ENCODE measurements at places on chromosomes 2 and 18.
A peak's percentile ranks its signal among the peaks of the same experiment; 100 is the strongest.

- no peak for DNase-seq
These were observed 167.1 kb upstream of the DOK6 start for GRCh38 chr18:69233465-69234054.

DNA sequence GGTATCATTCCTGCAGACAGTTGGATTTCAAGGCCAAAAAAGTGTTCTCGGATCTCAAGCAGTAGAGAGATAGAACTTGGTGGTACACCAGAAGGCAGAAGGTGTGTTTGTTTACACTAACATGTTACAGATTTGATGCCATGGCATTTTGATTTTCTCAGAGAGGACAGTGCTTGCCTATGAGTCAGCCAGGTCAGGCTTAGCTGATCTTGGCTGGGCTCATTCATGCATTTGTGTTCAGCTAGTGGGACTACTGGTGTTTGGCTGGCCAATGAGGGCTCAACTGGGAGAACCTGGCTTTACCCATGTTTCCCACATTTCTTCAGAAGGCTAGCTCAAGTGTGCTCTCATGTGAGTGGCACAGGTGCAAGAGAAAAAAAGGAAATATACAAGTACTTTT, 162.0 kb downstream of the C1D start:
- DNase-seq: no peak

DNA sequence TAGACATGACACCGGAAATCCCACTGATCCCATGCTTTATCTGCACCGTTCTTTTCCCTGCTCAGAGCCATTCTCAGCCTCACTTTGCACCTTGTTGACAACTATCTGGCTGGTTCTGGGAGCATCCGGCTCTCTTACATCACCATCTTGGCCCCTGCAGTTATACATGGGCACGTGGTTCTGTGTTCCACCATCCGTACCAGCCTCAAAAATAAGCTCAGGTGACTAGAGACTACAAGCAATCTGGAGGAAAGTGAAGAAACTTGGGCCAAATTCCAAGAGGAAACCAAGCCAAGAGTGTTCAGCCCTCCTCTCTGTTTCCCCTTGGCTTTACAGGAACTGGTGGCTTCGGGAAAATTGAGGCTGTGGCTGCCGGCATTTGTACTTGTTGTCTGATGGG, 244.6 kb upstream of the ACVR2A start:
- no peak for DNase-seq

- no peak for DNase-seq
These were observed 24.6 kb downstream of the THAP4 start for GRCh38 chr2:241612156-241613016.

DNA sequence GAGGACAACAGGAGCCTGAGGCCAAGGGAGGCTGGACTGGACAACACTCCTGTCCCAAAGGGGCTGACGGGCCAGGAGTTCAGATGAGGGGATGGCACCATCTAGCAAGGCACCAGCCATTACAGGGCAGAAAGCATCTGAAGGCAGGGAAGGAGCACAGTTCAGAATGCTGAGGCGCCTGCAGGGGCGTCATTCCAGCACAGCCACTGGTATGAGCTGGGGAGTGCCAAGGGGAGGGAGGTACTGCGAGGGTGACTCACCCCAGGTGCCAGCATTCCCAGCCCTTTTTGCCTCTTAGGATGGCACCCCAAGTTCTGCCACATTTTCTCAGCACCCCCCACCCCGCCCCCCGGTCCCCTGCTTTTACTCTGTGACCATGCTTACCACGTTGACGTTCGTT, 129.8 kb upstream of the EPAS1 start:
- DNase-seq: no peak

- DNase-seq: no peak
These were observed 42.3 kb downstream of the SPRED2 start for GRCh38 chr2:65390134-65390533.

DNA sequence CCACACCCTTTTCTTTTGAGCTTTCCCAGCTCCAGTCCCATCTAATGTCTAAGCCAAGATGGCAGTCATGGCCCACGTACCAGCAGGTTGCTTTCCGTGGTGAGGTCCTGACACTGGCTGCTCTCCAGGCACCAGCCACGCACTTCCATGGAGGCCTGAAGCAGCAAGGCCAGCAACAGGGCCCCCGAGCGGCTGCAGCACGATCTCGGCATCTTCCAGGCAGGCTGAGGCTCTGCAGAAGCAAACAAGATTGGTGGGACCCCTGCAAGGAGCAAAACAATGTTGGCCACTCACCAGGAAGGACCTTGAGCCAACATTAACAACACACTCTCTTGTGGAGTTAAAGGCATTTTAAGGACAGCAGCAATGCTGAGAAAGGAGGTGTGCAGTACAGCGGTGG, 3.8 kb downstream of the POMC start:
- DNase-seq: no peak

- no peak for DNase-seq
These were observed 3.6 kb downstream of the FAM124B start for GRCh38 chr2:224398289-224398688.

DNA sequence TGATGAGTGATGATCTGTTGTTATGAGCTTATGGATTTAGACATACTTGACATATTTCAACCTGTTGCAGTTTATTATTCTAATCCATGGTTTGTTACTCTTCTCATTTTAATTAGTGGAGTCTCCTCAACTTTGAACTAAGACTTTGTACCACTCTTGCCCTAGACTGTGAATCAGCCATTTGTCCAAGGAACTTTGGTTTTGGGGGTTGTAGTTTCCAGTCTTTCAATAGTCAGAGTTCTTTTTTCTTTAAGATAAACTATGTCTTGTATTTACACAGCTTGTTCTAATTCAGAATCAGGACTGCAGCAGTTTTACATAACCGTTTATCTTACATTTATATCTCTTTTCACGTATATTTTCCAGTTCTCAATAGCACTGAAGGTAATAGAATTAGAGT, 133.6 kb downstream of the GULP1 start:
- DNase-seq: no peak

DNA sequence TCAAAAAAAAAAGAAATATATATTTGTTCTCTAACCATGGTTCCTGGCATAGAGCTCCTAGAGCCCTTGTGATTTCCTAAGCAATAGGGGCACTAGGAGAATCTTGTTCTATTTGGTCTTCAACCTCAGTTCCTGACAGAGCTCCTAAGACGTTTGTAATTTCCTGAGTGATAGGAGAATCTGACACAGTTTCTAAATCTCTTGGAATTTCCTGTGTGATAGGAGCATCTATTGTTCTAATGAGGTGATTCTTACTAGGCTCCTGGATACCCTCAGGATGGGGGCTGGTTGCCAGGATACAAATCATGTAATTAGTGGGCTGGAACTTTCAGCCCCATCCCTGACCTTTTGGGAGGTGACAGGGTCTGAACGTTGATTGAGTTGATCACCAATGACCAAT, 245.8 kb downstream of the ZEB2 start:
- no peak for DNase-seq

GRCh38 chr2:70942396-70943204, 6.9 kb downstream of the ATP6V1B1 start:
- DNase-seq: no peak

DNA sequence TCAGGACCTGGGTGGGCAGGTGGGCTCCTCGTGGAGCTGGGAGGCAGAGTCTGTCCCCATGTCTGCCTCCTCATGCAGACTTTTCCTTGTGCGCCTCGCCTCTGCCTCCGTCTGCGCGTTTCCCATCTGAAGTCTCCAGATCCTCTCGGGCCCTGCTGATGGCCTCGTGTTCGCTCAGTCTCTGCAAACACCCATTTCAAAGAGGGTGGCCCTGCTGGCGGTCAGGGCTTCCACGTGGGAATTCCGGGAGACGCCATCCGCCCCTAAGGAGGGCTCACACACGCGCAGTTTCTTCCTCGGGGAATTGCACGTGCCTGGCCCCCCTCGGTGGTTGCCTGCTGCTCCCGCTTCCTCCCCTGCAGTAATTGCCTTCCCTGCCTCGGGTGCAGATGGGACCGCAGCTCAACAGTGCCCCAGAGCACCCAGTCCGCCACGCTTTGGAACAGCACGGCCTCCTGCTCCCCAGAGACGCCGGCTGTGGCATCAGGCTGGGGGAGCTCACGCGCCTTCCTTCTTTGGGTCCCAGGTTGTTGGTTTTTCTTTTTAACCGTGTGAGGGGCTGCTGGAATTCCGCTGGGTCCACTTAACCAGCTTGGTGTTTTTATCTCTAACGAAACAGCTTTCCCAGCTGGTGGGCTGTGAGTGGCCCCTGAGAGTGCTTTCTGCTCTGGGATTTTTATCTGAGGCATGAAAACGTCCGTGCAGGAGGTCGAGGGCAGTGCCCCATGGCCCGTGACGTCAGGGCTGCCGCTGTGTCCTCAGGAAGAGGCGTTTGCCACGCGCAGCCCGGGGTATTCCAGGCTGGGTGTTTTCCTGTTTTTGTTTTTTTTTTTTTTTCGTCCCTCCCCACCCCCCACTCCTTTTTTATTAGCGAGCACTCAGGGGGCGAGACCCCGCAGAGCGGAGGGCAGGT, 16.1 kb downstream of the NFATC1 start:
- no peak for DNase-seq

DNA sequence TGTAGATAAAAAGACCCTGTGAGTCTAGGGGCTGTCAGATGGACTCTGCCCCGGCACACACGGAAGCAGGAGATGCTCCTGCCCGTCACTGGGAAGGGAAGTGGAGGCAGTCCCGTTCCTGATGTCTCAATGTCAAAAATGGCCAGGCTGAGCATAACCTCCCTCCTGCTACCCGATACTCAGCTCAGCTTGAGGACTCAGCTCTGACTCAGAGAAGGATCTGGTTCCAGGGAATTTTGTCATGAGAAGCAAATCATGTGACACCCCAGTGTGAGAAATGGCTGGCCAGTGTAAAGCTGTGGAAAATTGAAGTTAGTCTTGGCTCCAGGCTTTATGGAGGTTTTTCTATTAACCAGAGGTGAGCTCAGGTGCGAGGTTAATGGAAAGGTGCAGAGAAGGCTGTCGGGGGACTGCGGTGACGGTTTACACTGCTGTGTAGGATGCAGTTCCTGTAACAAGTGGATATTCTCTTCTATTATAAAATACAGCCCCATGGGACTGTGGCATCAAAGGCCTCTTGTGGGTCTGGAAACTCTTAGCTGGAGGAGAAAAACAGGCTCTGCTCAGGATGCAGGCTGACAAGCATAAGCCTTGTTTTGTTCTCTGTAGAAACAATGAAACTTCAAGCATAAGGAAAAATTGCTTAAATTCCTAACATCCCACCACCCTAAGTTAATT, 24.7 kb upstream of the AGAP1 start:
- DNase-seq: no peak

DNA sequence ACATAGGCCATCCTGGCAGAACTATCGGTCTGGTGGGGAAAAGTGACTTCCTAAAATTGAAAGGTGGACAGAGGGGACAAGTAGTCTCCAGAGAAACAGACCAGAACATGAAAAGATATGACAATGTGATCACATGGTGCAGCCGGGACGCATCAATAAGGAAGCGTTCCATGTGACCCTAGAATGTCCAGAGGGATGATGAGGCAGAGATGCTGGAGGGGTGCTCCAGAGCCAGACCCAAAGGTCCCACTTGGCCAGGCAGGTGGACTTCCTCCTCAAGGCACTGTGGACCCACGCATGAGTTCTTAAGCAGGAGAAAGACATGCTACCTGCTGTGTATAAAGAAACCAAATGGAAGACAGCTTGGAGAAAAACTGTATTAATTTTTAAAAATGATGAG, 50.2 kb downstream of the CDH2 start:
- no peak for DNase-seq

- DNase-seq: no peak
These were observed 4.8 kb upstream of the ID2 start for GRCh38 chr2:8676921-8677645.

- no peak for DNase-seq
These were observed 77.3 kb downstream of the KLHL14 start for GRCh38 chr18:32695534-32695933.

DNA sequence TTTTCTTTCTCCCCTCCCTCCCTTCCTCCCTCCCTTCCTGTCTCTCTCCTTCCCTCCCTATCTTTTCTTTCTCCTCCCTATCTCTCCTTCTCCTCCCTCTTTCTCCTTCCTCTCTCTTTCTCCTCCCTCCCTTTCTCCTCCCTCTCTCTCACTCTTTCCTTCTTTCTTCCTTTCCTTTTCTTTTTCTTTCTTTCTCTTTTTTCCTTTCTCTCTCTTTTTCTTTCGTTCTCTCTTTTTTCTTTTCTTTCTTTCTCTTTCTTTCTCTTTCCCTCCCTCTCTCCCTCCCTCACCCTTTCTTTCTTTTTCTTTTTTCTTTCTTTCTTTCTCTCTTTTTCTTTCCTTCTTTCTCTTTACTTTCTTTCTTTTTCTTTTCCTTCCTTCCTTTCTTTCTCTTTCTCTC, 169.7 kb upstream of the LINC00305 start:
- DNase-seq: no peak

- DNase-seq: peak; percentile 86
These were observed at the start of gene COX5B for GRCh38 chr2:97645695-97646629. COX5B (plus strand) TSS chr2:97646062; CDS start chr2:97646087, 25 bp downstream.

- peak; percentile 81 for DNase-seq
These were observed 683 bp downstream of the STK39 start for GRCh38 chr2:168246483-168247340.

GRCh38 chr2:23404426-23404825, 19.4 kb downstream of the KLHL29 start:
- DNase-seq: no peak

- no peak for DNase-seq
These were observed 45.1 kb downstream of the DPYSL5 start for GRCh38 chr2:26892922-26893524.

DNA sequence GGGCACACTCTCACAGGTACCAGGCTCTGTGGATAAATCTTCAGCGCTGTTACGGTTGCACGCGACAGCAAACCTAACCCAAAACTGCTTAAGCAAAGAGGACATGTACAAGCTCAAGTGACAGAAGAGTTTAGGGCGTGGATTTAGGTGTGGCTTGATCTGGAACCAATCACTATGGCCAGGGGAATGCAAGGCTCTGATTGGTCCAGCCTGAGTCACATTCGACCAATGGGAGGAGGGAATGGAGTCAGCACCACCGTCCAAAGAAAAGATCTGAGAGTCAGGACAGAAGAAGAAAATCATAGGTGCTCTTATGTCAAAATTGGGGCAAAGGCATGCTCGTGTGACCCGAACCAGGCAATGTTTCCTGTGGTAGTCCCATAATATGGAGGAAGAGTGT, 139.0 kb downstream of the TRIM43 start:
- DNase-seq: no peak

- no peak for DNase-seq
These were observed 441.6 kb downstream of the ERBB4 start for GRCh38 chr2:212097001-212097400.

DNA sequence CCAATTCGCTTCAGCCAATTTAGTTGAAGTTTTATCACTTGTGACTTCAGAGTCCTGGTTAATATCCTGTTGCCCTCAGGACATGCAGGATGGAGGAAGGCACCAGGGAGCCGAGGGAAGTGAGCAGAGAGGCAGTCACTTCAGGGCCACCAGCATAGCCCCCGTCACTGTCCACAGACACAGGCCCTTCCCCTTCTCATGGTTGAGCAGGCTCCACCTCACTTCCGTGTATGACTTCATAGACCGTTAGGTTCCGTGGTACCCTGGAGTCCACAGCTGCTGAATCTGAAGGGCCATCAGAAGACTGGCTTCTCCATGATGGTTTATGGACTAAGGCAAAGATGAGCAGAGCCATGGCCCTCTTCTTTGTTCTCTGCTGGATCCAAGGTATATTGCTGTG, at the start of gene C2orf92:
Gene C2orf92, plus strand, starts transcription at position 266 of the 400 bp plus-strand sequence. Its CDS starts 76 bp downstream, at position 342.
- DNase-seq: no peak

- no peak for DNase-seq
These were observed 7.5 kb upstream of the YPEL5 start for GRCh38 chr2:30139131-30139870.

- no peak for DNase-seq
These were observed 185.0 kb downstream of the LTBP1 start for GRCh38 chr2:33131749-33132148.
